ENCODE measurements at places on chromosomes 11 and 22. TPM values are rescaled to one million over a fixed set of nuclear protein-coding genes. Genes with fewer than 3 reads are reported as not detected.
A peak's percentile ranks its signal among the peaks of the same experiment; 100 is the strongest.

DNA sequence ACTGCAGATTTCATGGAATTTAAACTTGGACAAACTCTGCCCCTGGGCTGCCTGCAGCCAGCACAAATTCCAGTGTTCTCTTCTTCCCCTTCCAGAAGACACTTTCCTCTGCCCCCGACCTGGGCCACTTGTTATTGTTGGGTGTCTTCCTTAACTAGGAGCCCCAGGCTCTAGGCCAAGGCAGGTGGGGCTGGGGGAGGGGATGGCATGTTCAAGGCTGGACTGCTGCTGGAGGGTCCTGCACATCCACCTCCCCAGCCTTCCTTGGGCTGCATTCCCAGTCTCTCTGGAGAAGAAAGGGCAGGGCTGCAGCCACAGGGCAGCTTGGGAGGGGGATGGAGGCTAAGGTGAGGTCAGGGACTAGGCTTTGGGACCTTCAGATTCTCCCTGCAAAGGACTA, 11.5 kb upstream of the SLC22A6 start:
- DNase-seq, result no peak

DNA sequence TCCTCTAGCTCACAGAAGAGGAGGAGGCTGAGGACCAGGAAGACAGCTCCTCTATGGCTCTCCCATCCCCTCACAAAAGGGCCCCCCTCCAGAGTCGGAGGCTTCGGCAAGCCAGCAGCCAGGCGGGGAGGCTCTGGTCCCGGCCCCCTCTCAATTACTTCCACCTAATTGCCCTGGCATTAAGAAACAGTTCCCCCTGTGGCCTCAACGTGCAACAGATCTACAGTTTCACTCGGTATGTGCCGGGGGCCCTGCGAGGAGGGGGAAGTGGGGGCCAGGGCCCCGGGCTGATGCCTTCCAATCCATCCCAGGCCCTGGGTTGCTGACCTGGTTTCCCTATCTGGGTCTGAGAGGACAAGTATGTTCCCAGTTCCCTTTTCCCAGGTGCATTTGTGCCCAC, 7.9 kb downstream of the FOXR1 start:
- DNase-seq, result no peak

DNA sequence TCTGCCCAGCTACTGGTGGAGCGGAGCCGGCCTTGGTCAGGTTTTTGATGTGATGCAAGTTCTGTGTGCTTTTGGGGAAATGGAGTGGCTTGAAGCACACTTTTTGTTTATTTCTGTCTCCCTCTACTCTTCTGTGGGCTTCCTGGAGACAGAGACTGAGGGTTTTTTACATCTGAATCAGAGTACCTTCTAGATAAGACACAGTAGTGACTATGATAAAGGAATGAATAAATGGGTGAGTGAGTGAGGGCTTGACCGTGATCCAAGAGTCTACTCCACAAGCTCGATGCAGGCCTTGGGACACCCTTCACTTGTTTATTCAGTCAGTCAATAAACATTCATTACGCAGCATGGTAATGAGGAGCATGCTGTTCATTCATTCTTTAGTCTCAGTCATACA, 125.7 kb downstream of the PKNOX2 start:
- no peak for DNase-seq

- DNase-seq, result no peak
Measured at GRCh38 chr11:133818302-133818701, 27.0 kb downstream of the SPATA19 start.

Gene MMP12
- not detected for total RNA-seq

Gene TTC36
- 0.50 TPM for total RNA-seq

Gene BRSK2
- 3.0 TPM for total RNA-seq

GRCh38 chr11:133078012-133078411, 454.3 kb downstream of the OPCML start:
- DNase-seq, result no peak

GRCh38 chr11:27187848-27188621, 147.4 kb downstream of the BBOX1 start:
- peak; percentile 37 for DNase-seq

Gene DDIAS
- not detected for total RNA-seq

- no peak for DNase-seq
Measured at GRCh38 chr11:96447208-96448110, 57.6 kb downstream of the JRKL start.

Gene TRPM5
- total RNA-seq, result not detected

Gene ARHGAP20
- total RNA-seq, result 5.1 TPM

DNA sequence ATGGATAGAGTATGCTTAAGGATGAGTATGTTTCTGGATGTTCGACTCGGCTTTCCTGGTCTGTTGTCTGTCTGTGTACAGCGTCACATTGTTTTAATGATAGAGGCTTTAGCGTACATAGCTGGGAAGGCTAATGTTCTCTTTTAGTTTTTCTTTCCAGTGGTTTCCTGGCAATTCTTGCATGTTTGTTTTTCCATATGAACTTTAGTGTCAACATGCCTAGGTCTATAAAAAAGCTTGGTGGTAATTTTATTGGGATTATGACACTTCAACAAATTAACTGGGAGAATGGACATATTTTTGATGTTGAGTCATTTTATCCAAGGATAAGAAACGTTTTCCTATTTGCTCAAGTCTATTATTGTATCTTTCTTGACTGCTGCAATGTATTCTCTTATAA, 17.6 kb downstream of the F2 start:
- no peak for DNase-seq

Gene APIP
- 36.9 TPM for total RNA-seq

- no peak for DNase-seq
Measured at GRCh38 chr11:84947970-84948580, 679.1 kb downstream of the DLG2 start.

- no peak for DNase-seq
Measured at GRCh38 chr11:132111316-132111715, 740.9 kb downstream of the NTM start.

DNA sequence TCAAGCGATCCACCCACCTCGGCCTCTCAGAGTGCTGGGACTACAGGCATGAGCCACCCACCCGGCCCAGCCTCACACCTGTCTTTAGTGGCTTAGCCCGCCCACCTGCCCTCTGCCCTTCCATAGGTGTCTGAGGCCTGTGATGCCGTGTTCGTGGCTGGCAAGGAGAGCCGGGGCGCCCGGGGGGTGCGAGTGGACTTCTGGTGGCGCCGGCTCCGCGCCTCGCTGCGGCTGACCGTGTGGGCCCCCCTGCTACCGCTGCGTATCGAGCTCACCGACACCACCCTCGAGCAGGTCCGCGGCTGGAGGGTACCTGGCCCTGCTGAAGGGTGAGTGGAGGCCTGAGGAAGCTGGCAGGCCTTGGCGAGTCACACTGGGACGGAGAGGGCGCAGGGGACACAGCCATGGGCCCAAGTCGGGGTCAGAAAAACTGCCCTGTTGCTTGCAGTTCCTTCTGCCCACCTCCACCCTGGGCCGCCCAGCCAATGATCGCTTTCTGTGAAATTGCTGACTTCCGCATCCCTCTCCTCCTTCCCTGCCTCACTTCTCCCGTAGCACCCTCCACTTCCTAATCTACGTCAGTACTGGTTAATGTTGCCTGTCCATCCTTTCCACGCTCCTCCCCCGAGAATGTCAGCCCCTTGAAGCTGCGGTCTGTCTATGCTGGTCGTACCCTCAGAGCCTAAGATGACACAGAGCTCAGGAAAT, 9.3 kb downstream of the TMEM132A start:
- no peak for DNase-seq

Gene SAA2
- total RNA-seq, result 0.34 TPM

DNA sequence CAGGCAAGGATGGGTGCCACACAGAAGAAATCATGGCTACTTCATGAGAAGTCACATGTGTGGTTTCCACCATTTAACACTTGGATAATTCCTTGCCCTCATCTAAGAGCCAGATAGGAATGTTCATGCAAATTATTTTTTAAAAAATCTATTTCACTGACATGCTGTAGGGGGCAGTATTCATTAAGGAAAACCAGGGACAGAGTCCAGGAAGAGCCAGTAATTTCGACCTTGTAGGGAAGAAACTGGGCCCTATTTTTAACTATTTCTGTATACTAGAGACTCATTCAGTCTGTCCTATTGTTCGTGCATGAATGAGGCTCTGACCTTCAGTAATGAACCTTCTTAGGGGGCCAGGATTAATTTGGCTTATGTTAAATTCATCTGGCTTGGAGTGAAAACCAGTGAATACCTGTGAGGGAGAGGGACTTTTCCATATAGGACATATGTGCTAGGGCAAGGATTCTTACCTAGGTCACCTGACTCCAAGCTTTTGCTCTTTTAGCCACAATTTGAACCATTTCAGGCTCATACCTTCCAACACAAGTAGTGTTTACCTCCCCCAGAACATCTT, 192.7 kb downstream of the NAV2 start:
- DNase-seq, result no peak

GRCh38 chr11:100072131-100072530, 615.0 kb upstream of the ARHGAP42 start:
- DNase-seq, result no peak

Gene DBX1
- not detected for total RNA-seq

DNA sequence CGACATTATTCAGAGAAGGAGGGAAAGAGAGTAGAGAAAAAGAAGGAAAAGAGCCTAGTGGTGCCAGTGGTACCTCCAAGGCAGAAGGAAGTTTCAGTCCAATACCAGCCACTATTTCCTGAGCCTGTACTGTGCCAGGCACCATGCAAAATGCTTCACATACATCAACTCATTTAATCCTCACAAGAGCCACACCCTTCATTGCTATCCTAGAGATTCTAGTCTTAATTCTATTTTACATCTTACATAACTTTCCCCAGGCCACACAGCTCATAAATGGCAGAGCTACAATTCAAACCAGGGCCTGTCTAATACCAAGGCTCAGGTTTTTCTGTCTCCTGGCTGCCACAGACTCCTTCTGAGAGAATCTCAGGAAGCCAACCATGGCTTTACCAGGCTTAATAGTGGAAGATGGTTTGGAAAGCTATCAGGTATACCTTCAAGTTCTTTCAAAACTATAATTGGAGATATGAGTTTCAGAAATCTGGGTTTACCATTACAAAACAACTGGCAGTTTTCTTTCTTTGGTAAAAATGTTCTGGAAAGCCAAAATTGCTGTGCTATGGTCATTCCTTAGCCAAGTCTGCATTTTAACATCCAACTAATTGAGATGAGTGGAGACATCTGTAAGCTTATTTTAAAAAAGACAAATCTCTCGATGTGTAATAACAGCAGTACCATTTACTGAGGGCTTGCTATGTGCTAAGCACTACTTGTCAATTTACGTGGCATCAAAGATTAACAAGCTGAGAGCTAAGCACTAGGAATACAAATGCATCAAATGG, 225.1 kb upstream of the PITPNB start:
- DNase-seq, result no peak

DNA sequence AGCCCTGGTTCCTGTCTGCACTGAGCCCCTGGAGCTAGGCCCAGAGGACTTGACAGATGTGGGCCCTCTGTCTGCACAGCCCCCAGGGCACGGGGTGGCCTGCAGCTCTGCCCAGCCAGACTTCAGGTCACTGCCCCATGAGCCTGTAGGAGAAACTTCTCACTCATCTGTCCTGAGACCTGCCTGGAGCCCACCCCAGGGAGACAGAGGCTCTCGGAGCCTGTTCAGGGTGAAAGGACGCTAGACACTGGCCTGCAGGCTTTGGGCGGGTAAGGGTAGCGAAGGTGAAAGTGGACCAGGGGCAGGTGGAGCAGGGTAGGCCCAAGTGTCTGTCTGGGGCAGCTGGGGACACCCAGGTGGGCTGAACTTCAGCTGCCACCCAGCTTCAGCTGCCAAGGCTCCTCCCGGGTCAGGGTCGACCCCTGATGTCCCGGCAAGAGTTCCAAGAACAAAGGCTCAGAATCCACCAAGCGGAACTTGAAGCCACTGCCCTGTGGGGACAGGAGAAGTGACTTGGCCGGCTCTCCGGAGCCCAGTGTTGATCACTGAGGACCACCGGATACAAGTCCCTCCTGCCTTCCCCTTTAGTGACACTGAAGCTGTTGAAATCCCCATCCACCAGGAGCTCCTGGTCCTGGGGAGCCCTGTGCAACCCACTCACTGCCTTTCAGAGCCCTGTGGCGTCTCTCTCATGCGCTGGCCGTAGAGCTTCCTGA, 90.3 kb downstream of the KCNQ1 start:
- DNase-seq, result no peak

DNA sequence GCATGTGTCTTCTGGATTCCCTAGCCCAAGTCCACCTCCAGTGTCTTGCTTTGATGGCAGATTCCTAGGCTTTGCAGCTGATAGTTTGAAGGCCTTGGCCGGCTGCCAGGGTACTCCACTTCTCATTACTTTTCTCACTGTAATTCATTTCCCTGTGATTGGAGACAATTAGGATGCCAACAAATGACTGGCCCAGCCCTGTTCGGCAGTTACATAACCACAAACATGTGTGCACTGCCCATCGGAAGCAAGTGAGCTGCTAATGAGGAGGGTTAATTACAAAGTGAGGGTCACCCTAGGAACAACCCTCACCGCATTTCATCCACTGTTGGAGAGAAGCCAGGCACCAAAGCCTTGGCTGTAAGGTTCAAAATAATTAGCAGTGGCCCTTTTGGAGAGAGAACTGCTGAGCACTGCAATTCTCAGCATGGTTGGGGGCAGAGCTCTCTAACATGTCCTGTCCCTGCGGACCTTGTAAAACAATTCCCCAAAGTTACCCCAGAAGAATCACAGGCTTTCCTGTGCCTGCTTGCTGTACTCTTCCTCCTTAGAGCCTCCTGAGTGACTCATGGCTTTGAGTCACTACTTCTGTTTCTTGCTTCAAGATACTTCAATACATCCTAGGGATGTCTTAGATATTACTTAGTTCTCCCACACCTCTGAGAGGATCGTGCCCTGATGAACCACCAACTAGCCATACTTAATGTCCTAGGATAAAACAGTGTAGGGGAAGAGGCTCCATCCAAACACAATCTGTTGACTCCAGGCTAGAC, 109.7 kb upstream of the GALNT18 start:
- DNase-seq, result peak; percentile 68

DNA sequence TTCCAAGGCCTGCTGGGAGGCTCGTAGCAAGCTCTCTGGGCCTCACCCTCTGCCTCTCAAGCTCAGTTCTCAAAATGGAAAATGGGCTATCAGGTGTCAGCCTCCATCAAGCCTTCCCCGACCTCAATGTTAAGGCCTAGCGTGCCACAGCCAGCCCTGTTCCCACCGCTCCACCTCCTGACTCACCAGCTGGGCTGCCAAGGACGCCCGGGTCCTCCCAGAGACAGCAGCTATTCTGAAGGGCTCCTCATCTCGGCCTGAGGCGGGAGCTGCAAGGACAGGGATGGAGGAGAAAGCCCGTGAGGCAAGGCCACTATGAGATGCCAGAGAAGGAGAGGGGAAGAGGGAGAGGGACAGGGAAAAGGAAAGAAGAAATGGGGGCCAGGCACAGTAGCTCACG, 19.9 kb downstream of the ARAP1 start:
- DNase-seq, result no peak

Gene CNGA4
- total RNA-seq, result not detected

All from esophagus muscularis mucosa (tissue), 4 donors.